ENCODE measurements at places on chromosomes 7 and 10.

- DNase-seq, result no peak
Measured at GRCh38 chr7:19128856-19129255, 11.4 kb upstream of the TWIST1 start.

DNA sequence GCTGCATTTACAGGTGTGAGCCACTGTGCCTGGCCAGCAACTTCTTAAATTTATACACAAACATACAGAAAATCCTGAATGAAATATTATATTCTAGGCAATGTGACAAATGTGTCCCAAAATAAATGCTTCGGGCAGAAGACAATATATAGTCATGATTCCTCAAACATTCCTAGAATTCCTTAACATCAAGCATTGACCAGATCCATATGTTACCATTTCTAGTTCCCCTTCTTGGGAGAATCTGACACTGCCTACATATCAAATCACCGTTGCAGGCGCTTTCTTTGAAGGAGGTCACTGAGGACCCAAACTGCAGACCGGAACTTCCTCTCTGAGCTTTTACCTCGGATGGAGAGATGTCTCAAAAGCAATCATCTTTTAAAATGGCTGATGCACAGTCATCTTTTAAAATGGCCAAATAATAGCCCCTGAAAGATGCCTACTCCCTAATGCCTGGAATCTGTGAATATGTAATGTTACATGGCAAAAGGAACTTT is 323.5 kb downstream of the PHF14 start:
- no peak for DNase-seq

GRCh38 chr10:4837551-4837950 is 11.5 kb downstream of the AKR1E2 start:
- no peak for DNase-seq

DNA sequence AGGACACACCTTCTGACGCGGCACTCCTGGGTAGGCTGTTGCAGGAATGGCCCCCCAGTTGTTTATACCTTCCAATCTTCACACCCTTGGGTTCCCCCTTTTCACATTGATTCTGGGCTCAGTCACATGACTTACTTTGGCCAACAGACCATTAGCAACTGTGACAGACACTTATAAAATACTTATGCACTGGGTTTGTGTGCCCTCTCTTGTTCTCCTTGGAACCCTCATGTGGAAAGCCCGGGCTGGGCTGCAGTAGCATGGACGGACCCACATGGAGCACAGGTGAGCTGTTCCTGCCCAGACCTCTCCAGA is 69.0 kb downstream of the ATXN7L1 start:
- no peak for DNase-seq

DNA sequence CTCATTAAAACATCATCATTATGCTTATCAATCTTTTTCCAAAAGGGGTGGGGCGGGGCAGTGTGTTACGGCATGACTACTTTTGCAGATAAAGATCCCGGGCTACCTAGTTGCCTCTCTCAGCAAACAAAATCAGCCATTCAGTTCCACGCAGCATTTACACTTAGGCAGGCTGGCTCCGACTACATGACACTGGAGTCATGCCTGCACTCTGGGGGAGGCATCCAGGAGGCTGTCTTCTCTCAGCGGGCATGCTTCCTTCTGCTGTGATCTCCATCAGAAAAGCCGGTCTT is 193.9 kb upstream of the TCF7L2 start:
- no peak for DNase-seq

- no peak for DNase-seq
Measured at GRCh38 chr7:140322759-140323158, 75.6 kb downstream of the SLC37A3 start.

DNA sequence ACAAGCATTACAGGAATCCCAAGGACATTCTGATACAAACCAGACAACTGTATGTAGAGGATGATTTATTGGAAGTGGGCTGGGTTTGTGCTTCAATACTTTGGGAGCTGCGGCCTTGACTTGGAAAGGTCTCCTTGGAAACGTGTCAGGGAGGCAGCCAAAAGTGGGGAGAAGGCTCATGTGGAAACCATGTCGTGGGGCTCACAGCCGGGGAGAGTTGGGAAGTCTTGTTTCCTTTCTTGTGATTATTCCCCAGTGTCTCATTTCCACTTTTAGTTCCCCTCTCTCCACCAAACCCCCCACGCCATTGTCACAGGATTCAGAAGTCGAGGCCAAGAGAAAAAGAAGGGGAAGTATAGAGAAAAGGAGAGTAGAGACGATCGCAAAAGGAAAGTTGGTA is 53.9 kb upstream of the SFMBT2 start:
- DNase-seq, result no peak

- DNase-seq, result no peak
Measured at GRCh38 chr10:95475003-95475383, 86.2 kb downstream of the SORBS1 start.

- no peak for DNase-seq
Measured at GRCh38 chr10:79431891-79432831, 13.3 kb downstream of the ZCCHC24 start.

DNA sequence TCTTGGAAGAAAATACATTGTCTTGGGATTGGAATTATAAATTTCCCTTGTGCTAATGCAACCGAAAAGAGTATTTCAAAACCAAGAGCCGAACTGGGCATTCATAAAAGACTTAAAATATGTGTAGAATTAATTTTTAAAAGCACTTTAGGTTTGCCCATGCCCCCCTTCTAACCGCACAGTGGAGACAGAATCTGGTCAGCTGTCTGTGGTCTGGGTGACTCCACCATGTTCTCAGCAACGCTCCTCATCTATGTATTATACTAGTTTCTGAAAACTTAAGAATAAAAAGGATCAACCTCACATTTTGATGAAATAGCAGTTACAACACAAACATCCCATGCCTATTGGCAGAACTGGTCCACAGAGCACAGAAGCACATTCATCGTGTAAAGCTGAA is 192.6 kb upstream of the C7orf33 start:
- DNase-seq, result no peak

DNA sequence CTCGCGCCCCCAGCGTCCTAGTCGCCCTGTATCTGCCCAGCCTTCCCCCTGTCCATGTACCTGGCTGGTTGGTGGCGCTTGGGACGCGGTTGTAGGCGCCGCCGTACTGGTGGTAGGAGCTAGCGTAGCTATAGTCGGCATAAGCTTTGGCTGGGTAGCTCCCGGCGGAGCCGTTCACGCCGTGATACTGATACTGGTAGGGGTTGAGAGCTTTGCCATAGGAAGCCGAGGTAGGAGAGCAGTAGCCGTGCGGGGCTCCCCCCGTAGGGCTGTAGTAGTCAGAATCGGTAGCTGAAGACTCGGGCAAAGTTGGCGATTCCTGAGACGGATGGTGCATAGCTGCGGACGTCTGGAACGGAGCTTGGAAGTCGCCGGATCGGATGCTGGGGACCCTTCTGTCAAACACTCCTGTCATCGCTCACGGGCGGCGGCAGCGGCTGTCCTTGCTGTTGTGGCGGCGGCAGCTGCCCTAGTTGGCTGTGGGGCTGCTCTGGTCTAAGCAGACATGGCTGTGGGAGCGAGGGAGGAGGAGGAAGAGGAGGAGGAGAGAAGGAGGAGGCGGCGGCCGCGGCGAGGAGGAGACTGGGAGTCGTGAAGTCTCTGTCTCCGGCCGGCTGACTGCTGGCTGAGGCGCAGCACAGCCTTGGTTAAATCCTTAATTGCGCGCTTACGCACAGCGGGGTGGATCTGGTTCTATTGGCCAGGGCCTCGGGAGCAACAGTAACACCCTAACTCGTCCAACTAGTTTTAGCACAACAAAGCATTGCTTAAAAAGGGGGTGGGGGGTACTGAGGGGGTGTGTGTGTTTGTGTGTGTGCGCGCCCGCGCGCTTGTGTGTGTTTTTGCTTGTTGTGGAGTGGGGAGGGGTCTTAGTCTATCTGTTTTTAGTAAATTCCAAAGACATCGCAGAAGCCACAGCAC is at the start of gene DLX5:
Gene DLX5, minus strand, starts transcription at position 623 of the 921 bp plus-strand sequence. Its CDS starts 208 bp downstream, at position 415.
- DNase-seq, result peak; percentile 33

- DNase-seq, result no peak
Measured at GRCh38 chr10:72063703-72064391, 24.5 kb downstream of the SPOCK2 start.

All from activated CD4-positive, alpha-beta T cell treated with anti-CD3 and anti-CD28 coated beads, Interleukin-2, amount 50 U/mL, for 48 hours (primary cell).